ENCODE measurements at places on chromosomes 5 and 9.

- no peak for DNase-seq
Measured at GRCh38 chr9:69181908-69182353, 7.9 kb downstream of the TJP2 start.

DNA sequence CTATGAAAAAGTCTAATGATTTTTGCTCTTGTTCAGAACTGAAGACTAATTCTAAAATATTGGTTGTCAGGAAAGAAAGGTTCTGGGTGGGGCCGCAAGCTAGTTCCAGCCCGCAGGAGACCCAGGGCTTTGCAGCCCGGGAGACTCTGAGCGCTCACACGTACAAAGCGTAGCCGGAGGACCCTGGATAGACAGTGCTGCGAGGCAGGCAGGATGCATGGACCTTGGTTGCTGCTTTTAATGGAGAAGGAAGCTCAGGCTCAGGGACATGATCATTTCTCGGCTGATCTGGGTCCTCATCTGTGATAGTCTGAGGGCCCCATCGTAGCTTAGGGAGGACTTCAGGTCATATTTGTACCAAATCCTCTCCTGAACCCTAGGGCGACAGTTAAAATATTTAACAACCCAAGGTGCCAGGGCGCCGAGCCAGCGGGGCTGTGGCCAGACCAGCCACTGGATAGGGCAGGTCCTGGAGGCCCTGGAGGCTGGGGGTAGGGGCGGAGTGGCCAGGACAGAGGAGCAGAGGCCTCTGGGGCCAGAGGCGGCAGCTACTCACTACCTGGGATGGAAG is 70.1 kb upstream of the UNC5A start:
- no peak for DNase-seq

DNA sequence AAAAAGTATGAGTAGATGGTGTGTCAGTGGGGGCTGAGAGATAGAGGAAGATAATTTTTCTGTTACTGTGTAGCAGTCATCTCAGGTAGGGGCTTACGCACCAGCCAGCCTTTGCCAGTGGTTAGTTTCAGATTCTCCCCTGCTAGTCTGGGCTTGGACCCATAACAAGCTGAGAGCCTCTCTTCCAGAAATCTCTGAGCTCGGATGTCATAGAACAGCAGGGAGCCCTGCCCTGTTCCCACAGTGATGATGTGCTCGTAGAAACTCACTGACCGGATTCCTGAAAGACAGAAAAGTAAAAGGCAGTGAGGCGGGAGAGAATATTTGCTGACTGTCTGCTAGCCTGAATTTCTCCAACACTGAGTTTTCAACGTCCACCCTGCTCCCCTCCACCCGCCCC is 37.2 kb downstream of the DCAF12 start:
- DNase-seq: no peak

GRCh38 chr9:15837079-15837679 is 284.3 kb downstream of the CCDC171 start:
- DNase-seq: peak; percentile 69

- DNase-seq: no peak
Measured at GRCh38 chr9:98912450-98912849, 31.3 kb upstream of the COL15A1 start.

- no peak for DNase-seq
Measured at GRCh38 chr9:98882569-98882923, 61.2 kb upstream of the COL15A1 start.

DNA sequence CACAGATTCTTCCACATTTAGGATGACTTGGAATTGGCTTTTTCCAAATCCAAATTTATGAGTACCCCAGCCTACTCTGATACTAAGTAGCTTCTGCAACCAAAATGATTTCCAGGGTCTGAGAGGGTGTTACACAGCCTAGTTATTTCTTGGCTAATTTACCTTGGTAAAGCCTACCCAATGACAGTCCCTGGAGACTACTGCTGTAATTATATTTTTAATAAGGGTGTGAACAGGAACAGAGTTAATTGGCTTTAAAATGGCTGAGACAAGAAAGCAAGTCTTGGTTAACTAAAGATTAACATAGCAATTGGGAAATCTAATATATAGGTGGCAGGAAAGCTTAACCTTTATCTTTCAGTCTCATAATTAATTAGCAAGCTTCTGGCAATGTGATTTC is 9.3 kb downstream of the PRLR start:
- DNase-seq: no peak

DNA sequence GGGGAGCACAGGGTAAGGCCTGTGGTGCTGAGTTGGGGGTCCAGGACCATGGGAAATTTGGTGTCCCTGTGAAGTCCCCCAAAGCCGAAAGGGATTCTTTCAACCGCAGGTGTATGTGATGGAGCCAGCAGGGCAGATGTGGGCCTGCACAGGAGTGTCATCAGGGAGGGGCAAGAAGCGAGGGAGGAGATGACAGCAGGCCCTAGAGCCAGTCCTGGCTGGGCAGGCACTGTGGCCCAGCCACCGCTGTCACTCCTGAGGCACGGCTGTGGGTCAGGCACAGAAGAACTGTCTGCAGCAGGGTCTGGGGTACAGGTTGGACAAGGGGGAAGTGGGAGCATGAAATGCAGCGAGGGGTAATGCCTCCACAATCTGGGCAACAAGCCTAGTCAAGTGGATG is 4.8 kb downstream of the HK3 start:
- no peak for DNase-seq

DNA sequence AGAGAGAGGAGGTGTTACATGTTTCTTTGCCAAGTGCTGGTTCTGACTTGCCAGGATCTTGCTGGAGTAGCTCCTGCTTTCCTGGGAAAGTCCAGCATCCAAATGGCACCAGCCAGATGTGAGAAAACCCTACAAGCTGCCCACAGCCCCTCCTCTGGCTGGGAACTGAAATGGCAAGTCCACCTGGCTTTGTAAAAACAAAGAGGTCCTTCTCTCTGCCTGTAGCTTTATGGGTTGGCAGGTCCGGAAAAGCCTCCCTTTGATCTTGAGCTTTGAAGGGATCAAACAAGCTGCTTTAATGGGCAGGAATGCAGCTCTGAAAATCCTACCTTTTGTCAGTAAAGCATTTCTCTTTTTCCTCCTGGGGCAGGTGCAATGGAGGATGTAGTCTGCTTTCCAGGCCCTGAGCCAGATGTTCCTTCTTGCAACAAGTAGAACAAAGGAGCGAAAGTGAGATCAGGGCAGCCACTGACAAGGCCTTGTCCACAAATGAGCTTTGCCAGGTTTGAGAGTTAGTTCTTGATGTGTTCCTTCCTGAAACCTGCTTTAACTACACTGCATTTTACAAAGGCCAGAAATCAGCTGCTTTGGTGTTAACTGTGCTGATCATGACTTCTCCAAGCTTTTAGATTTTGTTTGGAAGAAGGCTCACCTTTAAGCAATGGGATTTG is 456.7 kb downstream of the ZNF608 start:
- no peak for DNase-seq

- peak; percentile 44 for DNase-seq
Measured at GRCh38 chr9:4011054-4011453, 288.8 kb downstream of the GLIS3 start.

DNA sequence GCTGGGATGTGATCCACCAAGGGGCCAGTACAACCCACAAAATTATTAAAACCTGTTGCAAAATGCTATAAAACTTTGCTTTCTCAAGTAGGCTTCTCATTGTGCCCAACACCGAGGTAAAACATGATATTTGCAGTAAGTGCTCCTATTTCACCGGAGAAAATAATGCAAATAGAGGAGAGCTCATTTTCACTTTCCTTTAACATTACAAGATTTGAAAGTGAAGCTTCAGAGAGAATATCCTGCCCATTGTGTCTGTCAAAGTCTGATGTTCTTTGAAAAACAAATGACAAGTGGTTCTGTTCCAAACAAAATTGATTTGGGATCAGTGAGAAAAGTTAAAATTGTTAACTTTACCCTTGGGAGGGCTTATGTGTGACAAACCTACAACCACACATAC is 287.1 kb downstream of the KCNN2 start:
- no peak for DNase-seq

GRCh38 chr5:37002176-37002751 is 125.7 kb downstream of the NIPBL start:
- no peak for DNase-seq

- no peak for DNase-seq
Measured at GRCh38 chr5:38515092-38515491, 41.4 kb downstream of the LIFR start.

DNA sequence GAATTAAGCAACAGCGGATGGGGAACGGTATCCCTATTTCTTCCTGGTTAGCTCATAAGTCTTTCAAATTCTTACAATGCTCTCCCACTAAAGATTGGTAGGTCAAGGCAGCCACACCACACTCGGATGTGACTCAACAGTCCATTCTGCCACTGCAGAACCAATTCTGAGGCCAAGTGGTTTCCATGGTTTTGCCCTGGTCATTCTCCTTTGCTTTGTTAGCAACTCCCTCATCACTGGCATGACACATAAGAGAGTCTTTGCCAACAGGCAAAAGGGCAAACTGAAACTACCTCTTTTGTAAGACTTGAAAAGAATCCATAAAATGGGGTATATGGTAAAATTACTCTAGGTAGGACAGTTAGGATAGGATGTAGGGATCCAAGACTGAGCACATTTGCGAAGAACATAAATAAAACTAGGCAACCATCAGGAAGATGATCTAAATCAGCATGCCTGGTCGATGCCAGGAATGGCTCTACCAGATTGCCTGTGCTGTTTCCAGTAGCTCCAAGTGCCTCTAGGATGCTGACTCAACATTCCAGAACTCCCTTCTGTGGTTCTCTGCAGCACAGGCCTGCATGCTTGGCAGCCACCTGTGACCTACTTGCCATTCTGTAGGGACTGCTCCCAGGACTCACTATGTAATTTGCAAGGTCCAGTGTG is 105.4 kb downstream of the DCP2 start:
- no peak for DNase-seq

DNA sequence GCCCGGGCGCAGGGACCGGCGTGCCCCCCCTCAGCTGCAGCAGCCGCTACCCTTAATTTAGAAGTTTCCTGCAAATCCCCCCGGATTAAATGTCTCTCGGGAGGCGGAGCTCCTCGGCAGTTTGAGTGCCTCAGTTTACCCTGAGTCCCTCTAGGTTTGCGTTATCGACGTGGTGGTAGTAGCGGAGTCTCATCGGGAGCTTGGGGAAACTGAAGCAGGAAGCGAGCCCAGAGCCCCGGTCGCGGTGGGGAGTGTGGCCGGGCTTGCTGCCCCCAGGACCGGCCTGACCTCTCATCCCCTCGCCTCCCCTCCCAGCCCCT is 529 bp upstream of the TPM2 start:
- no peak for DNase-seq

GRCh38 chr9:12874395-12874794 is 99.6 kb downstream of the LURAP1L start:
- no peak for DNase-seq

- peak; percentile 75 for DNase-seq
Measured at GRCh38 chr5:73204332-73204731, 31.3 kb downstream of the TMEM174 start.

DNA sequence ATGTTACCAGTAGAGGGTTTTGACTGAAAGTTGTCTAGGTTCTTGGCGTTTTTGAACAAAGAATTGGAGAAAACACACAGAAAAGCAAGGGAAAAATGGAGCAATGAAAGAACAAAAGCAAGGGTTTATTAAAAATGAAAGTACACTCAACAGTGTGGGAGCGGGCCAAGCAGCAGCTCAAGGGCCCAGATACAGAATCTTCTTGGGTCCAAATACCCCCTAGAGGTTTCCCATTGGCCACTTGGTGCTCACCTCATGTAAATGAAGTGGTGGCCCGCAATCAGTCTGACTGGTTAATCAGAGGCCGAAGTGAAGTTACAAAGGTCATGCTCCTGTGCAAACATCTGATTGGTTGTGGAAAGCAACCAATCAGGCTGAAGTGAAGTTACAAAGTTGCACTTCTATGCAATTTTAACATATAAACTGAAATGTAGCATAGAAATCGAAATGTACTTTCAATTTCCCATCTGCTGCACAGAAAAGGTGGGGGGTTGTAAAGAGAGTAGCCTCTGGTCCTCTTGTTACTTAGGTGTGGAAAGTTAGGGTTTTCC is 1.9 kb upstream of the GM2A start:
- no peak for DNase-seq

GRCh38 chr9:115127191-115127817 is 9.3 kb upstream of the TNC start:
- no peak for DNase-seq

DNA sequence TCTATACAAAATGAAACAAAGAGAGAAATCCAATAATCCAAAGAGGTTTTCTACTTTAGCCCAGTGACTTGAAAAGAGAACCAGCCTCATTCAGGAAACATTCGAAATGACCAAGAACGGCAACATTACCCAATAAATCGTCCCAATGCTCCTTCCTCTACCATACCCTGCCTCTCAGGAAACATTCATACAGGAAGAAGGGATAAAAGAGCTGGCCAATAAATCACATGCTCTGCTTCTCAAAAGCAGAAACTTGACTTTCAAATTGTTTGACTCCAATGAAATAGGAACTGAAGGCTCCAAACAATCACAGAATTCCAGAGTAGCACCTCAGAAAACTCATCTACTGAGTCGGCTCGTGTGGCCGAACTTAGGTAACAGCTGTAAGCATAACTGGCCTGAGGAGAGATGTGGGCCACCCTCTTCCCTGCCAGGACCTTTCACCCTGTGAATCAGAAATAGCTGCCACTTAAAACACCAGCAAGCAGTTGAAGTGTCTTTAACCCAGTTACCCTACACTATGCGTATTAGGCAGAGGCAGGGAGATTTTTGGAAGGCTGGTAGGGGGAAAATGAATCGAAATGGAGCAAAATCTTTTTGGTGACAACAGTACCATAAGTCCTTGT is 14.6 kb downstream of the ARL15 start:
- no peak for DNase-seq

GRCh38 chr9:113152699-113153098 is 1.9 kb downstream of the SLC31A2 start:
- no peak for DNase-seq

- no peak for DNase-seq
Measured at GRCh38 chr9:73011181-73011750, 58.4 kb upstream of the ALDH1A1 start.

DNA sequence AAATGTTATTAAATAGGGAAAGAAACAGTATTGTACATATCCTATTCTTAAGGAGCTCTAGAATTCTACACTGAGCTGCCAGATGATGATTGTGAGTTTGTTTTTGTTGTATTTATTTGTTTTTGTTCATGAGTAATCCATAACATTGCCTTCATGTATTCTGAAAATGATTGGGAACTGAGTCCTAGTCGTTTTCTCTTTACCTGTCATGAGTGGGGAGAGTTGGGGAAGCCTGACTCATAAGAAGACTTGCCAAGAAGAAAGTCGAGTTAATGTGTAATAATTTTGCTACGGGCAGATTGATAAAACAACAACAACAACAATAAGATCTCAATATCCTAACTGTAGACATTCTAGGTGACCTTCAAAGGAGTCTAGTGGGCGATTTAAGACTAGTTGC is 103.8 kb downstream of the ANKRD55 start:
- no peak for DNase-seq

DNA sequence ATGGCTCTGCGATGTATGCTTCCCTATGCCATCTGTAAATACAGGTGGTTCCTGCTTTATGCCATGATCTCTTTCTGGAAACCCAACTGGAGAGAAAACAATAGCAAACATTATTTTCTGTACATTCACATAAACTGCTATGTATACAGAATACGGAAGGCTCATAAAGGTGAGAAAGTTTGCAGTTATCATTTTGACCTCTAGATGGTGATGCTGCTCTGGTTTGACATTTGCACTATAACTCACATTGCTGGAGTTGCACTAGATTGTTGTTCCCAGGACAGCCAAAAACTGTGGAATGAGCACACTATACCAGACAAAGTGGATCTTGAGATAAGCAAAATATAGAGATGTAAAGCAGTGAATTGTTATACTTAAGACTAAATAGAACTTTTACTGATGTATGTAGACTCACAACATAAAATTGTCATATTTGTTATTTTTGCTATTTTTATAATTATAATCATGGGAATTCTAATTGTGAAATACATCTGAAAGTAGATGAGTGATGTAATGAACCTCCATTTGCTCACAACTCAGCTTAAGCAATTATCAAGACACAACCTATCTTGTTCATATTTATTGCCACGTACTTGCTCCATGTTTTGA is 246.5 kb downstream of the PTPRD start:
- peak; percentile 4 for DNase-seq
